ENCODE measurements at places on chromosomes 7 and 10.

- DNase-seq, result no peak
Measured at GRCh38 chr10:22699976-22700375, 14.4 kb downstream of the PIP4K2A start.

- DNase-seq, result no peak
Measured at GRCh38 chr10:48924988-48925387, 14.7 kb downstream of the LRRC18 start.

GRCh38 chr7:126696256-126697038 is 556.3 kb downstream of the GRM8 start:
- no peak for DNase-seq

DNA sequence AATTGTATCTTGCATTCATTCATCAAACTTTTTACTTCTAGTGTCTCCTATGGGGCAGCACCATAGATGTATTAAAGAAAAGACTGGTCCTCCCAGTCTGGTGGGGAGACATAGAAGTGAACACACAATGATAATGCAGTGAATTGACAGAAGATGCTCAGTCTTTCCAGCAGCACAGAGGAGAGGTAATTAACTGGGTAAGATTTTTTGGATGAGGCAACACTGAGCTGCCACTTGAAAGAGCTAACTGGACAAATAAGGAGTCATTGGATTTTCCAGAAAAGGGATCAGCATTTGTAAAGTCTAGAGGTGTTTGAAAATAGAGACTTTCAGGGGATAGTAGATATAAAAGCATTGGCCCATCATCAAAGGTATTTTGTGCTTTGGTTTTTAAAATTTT is 7.2 kb upstream of the ITPRIP start:
- no peak for DNase-seq

DNA sequence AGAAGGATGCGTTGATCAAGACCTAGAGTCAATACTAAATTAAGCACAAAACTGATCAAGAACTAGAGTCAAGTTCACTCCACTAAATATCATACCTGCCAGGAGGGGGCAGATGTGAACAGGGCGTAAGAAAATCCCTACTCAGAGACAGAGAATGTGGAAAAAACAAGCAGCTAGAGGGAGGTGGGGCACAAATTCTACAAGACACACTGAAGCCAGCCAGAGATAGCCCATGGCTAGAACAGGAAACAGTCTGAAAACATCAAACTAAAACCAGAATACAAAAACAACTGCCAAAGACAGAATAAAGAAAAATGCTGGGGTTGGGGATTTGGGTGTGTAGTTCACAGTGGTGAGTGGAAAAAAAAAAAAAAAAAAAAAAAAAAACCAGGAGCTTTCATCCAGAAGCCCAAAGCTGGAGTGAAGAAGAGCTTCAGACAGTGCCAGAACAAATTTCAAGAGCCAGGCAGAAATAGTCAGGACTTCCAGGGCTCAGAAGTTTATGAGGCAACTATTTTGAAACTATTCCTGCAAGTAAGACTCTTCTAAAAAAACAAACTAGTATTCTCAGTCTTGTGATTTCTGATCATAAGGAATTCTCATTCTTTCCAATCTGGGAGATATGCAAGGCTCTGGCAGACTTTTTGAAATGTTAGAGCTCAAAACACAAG is 118.3 kb downstream of the CCDC71L start:
- peak; percentile 35 for DNase-seq

DNA sequence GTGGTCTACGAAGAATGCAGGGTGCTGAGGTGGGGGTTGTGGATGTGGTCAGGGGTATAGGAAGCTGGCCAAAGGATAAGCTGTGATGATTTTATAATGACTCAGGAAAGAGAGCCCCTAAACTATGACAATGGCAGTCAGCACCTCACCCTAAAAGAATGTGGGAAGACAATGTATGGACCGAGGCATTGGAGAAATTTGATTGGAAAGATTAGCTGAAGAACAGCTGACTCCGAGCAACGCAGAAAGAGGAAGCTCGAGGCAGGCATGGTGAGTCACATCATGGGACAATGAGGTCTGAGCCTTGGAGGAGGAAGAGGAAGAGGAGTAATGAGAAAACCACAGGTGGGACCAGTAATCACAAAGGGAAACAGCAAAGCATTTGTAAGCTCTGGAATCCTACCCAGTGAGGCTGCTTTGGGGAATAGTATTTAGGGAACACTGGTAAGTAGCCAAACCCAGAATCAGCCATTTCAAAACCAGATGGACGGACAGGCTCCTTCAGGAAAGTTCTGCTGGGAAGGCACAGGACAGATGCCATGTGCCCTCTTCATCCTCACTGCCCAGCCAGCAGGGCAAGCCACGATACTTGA is 295.4 kb downstream of the PRPF18 start:
- DNase-seq, result no peak

- DNase-seq, result no peak
Measured at GRCh38 chr7:31054608-31055278, 2.6 kb downstream of the ADCYAP1R1 start.

- no peak for DNase-seq
Measured at GRCh38 chr7:106655703-106656498, 5.1 kb downstream of the CCDC71L start.

- no peak for DNase-seq
Measured at GRCh38 chr10:4661511-4662255, 164.3 kb upstream of the AKR1E2 start.

DNA sequence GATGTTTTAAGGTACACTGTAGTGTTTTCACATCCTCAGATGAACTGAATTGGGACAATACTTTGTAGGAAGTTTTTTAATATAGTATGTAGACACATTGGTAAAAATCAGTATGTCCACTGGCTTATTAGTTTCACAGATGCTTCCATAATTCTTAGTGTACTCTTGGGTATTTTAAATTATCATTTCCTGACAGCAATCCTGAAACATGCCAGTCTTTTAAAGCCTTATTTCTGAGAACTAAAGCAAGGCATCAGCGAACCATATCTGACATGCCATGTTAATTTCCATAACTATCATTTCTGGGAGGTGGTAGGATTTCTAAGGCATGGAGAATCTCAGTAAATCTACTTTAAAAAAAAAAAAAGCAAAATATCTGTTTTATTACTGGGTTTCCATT is 266.4 kb downstream of the ADK start:
- DNase-seq, result no peak

DNA sequence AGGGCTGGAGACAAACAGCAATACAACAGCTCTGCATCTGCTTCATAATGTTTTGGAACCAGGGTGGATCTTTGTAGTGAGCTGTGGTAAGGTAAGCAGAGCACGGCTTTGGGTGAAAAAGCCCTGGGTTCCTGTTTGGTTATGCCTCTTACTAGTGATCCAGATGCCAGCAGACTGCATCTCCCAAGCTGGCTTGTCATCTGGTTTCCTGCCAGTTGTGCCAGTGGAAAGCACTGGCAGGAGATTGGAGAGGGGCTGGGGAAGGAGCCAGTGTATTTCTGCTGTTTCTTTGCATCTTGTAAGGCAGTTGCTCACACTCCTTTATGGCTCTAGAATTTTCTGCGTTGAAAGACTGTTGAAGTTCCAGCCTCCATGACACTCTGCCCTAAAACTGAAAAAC is 137.6 kb downstream of the TSPAN12 start:
- no peak for DNase-seq

Data from stimulated activated naive CD4-positive, alpha-beta T cell treated with Interleukin-2 at 50 U/mL for 16 hours (primary cell).